ENCODE measurements at places on chromosomes 2 and 18.

GRCh38 chr2:218991674-218992168 lies 1.5 kb downstream of the CRYBA2 start:
- no peak for DNase-seq

- DNase-seq, result no peak
Measured at GRCh38 chr18:63192885-63193349, 126.7 kb downstream of the BCL2 start.

GRCh38 chr2:119267604-119268003 lies 44.0 kb downstream of the STEAP3 start:
- no peak for DNase-seq

DNA sequence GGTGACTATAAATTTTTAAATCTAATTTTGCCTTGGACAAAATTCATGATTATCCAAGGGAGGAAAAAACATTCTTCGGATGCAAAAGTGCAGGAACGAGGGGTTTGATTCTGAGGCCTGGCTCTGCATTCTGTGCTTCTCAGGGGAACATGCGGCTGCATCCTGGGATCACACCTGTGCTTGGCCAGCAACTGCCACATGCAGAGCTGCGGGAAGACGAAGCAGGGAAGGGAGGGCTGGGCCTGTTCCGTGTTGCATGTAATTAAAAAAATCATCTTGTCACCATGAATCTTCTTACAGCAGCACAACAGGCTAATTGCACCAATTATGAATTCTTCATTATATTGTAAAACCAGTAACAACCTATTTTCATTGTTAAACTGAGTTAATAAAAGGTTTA lies 158.0 kb upstream of the ALKAL2 start:
- DNase-seq, result no peak

DNA sequence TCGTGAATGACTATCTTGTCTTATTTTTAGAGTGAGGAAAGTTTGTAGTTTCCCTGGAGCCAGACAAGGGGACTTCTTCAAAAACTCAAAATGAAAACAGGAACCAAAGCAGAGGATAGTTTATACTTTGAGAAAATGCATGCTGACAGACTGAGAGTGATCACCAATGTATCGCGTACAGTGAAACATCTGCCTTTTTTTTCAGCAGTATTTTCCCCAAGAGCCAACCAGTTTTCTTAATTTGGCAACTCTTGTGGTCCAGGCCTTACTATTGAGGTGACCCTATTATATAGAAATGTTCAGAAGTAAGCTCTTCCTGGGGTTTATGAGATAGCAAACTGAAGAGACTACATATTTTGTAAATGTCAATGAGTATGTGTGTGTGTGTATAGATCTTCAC lies 153.7 kb upstream of the VRK2 start:
- no peak for DNase-seq

DNA sequence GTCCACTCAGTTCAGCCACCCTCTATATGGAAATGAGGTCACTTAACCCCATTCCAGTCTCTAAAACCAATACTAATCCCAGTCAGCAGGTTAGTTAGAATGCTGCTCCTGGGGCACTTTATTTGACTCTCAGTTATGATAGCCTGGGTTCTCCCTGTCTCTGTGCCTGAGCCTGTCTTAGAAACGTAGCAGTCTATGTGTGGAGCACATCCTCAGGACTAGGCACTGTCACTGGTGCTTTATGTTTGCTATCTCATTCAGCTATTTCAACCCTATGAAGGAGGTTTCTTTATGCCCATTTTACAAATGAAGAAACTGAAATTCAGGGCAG lies 152.5 kb upstream of the PKDCC start:
- no peak for DNase-seq

DNA sequence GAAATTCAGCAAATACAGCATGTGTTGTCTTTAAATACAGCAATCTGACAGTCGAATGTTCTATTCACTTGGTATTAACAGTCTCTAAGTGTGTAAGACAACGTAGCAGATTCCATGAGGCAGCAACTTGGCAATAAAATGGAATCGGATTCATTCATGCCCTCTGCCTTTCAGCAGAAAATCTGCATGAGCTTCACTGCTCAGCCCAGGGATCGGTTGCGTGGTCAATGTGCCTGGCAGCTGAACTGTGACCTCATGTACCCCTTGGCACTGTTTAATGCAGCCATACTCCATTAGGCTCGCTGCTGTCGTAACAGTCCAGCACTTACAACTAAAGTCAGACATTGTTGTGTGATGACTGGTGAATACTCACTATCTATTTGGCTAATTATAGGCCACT lies 17.7 kb upstream of the RGPD4 start:
- DNase-seq, result no peak

GRCh38 chr2:33236482-33237385 lies 239.7 kb upstream of the RASGRP3 start:
- DNase-seq, result peak; percentile 74

GRCh38 chr2:214019229-214019972 lies 391.5 kb upstream of the VWC2L start:
- peak; percentile 97 for DNase-seq

DNA sequence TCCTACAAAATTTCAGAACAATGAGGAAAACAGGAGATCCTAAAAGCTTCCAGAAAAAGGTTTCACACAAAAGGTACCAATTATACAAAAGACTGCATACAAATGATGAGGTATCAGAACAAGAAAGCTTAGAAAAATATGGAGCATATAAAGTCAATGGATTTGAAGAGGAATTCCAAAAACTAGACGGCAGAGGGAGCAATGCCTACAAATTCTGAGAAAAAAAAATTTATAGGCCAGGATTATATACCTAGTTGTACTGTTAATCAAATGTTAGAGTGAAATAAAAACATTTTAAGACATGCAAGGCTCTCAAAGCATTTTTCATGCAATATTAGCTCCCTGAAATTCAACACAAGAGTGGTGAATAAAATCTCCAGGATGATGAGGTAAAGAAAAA lies 106.2 kb downstream of the ZRANB3 start:
- DNase-seq, result no peak

DNA sequence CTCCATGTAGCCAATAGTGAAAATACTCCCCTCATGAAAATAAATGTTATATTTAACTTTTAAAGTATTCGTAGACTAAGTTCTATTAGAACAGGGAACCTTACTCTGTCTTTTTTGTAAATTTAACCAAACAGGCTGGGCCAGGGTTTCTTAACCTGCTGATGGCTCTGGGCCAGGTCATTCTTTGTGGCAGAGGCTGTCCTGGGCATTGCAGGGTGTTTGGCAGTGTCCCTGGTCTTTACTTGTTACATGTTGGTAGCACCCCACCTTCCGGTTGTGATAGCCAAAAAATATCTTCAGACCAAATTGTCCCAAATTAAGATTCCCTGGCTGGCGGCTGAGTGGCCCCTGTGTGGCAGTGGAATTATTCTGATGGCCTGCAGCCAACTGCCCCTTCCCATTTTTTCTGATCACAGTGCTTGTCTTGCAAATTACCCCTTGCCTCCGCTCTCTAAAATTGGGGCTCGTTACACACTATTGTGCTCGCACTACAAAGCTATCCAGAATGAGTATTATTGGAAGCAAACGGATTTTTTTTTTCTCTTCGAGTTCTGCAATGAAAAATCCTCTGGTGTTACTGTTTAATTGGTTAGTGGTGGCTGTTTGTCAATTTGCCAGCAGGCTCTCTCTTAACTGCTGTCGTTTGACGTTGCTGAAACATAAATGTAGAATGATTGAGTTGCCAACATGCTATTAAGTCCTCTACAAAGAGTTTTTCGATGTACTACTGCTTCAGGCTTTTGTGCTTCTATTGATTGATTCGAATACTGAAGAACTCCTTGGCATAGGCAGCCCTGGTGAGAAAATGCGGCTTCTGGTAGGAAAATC lies 216.9 kb downstream of the SH3RF3 start:
- no peak for DNase-seq

GRCh38 chr18:5962362-5962761 lies 67.0 kb upstream of the TMEM200C start:
- no peak for DNase-seq

- no peak for DNase-seq
Measured at GRCh38 chr2:12513339-12513738, 203.4 kb upstream of the TRIB2 start.

- no peak for DNase-seq
Measured at GRCh38 chr2:42142547-42143184, 26.5 kb upstream of the EML4 start.

DNA sequence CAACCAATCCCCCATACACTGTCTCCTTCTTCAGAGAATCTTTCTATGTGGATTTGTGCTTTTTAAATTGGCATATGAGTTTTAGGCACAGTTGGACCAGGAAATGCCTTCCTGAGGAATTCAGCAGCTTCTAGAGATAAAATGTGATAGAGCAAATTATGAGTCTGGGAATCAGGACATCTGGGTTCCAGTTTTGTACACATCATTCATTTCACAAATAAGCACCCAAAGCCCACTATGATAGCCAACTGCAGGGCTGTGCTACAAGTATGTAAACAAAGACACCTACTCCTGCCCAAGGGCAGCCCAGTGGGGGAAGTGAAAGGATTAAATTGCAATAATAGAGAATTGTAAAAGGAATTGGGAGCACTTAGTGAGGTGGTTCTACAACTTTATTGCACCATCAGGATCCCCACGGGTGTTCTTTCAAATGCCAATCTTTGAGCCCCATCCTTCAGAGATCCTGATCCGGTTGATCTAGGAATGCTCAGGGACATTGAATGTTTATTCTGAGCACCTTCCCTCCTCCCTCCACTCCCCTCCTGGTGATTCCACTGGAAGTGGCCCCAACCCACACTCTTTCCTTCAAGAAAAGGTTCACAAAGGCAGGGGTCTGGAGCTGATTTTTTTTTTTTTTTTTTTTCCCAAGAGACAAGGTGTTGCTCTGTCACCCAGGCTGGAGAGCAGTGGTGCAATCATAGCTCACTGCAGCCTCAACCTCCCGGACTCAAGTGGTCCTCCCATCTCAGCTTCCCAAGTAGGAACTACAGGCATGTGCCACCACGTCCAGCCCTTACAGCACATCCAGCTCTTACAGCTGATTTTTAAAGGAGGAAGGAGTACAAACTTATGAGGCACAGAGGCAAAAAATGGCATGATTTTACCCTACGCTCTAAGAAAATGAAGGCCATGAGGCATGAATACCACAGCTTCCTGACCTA lies 11.1 kb upstream of the KCMF1 start:
- DNase-seq, result peak; percentile 11

- DNase-seq, result no peak
Measured at GRCh38 chr2:69604026-69604678, 39.4 kb downstream of the AAK1 start.

DNA sequence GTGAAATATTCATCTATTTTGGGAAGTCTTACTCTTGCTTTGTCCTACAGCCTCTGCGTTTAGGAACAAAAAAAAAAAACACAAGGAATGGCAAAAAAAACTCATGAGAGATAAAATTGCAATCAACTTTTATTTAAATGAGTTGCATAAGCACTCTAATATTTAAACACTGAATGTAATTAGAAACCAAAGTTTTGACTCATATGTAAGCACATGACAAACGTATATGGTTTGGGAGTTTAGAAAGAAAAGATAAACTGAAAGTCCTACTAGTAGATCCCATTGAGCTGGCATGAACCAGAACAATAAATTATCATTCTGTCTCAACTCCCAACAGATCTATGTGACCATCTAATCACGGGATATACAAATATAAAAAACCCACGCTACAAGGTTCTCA lies 44.8 kb downstream of the REV1 start:
- DNase-seq, result peak; percentile 27

DNA sequence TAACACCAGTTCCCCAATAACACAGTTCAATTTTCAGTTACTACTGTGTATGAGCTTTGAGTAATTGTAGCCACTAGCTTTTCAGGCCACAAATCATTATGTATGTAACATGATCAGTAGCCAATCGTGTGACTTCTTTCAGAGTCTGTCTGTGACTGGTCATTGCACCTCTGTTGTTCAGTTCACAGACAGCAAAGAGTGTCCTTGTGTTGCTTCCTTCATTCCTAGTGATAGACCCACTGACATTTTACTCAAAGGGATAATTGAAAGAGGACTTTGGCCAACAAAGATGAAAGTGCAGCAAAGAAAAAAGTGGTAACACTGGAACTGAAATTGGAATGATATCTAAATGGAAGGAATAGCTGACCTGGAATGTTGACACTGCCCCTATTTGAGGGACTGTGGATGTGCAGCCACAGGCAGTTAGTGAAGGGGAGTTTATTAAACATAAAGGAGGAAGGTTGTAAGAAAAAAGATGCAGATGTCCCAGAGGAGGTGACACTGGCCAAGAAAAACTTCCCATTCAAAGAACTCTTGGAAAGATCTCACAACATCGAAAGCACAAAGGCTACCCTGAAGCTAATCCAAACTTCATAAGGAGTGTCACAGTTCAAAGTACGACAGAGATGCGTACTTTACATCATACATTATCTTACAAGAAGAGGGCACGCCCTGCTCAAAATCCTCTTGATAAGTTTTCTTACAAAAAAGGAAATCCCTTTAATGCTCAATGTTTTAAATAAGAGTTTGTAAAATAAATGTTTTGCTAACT lies 19.3 kb downstream of the TTC39C start:
- DNase-seq, result no peak

- DNase-seq, result peak; percentile 96
Measured at GRCh38 chr2:86037141-86037794, 68.4 kb downstream of the POLR1A start.

GRCh38 chr2:119086327-119086726 lies 72.2 kb downstream of the C1QL2 start:
- no peak for DNase-seq

DNA sequence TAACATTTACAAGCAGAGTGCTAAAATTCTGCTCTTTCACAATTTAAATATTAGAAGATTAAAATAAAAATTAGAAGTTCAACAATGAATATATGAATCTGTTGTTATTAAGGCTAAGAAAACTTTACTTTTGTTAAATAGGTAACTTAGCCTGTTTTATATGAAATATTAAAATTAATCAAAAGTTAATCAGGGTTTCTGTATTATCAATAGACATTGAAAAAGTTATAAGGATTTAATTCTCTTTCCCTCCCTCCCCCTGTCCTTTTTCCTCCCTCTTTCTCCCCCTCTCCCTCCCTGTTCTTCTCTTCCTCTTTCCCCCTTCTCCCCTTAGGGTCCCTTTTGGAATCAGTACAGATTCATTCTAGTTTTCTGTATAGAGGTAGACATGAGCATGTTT lies 12.1 kb downstream of the BBS5 start:
- DNase-seq, result no peak

- DNase-seq, result peak; percentile 62
Measured at GRCh38 chr2:43537137-43537536, 58.7 kb downstream of the THADA start.

DNA sequence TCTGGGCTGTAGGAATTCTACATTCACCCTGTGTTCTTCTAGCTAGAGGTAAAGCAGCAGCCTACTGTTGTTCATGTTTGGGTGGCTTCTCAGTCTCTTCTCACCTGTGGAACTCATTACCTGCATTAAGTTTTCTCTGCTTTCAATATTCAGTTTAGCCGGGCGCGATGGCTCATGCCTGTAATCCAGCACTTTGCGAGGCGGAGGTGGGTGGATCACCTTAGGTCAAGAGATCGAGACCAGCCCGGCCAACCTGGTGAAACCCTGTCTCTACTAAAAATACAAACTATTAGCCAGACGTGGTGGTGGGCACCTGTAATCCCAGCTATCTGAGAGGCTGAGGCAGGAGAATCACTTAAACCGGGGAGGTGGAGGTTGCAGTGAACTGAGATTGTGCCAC lies 139.8 kb upstream of the UBE2E3 start:
- no peak for DNase-seq

GRCh38 chr2:101356521-101356920 lies 30.8 kb downstream of the CREG2 start:
- no peak for DNase-seq

Measured in fibroblast of gingiva (primary cell).